Activated B cell treated with CpG ODN at 0.5 μM for 24 hours (primary cell): ENCODE measurements at places on chromosomes 7 and 10. TPM values are rescaled to one million over a fixed set of nuclear protein-coding genes. Genes with fewer than 3 reads are reported as not detected.

The NYAP1 gene
- not detected in 2 replicates for total RNA-seq

The LGI1 gene
- total RNA-seq: not detected in 2 replicates

The EPO gene
- not detected in 2 replicates for total RNA-seq

The AKR1B15 gene
- not detected in 2 replicates for total RNA-seq

The MIOS gene
- 70.2 and 81.3 TPM in 2 replicates for total RNA-seq

The GPR15LG gene
- total RNA-seq: not detected in 2 replicates

The JAKMIP3 gene
- total RNA-seq: 0.05 and 0.09 TPM in 2 replicates

The OR9A4 gene
- not detected in 2 replicates for total RNA-seq

The SPAM1 gene
- not detected in 2 replicates for total RNA-seq

The CRPPA gene
- 0.91 and 1.5 TPM in 2 replicates for total RNA-seq

The GIMAP6 gene
- total RNA-seq: 0.17 and 0.35 TPM in 2 replicates

The CLDN4 gene
- total RNA-seq: not detected in 2 replicates

The CLRN3 gene
- total RNA-seq: not detected in 2 replicates

The OPN1SW gene
- total RNA-seq: not detected in 2 replicates

The C7orf57 gene
- total RNA-seq: not detected in 2 replicates

The WNT8B gene
- total RNA-seq: not detected in 2 replicates

The SPAG6 gene
- total RNA-seq: 0.12 and 0.62 TPM in 2 replicates

The HABP2 gene
- total RNA-seq: not detected in 2 replicates

The C10orf143 gene
- total RNA-seq: 7.8 and 10.1 TPM in 2 replicates

The SPDYE11 gene
- total RNA-seq: not detected in 2 replicates

The WNT2 gene
- not detected in 2 replicates for total RNA-seq

The FAM221A gene
- total RNA-seq: 6.5 and 8.3 TPM in 2 replicates

The LIPM gene
- total RNA-seq: not detected in 2 replicates

The FBXO24 gene
- total RNA-seq: 0.29 and 1.9 TPM in 2 replicates

The ASB10 gene
- total RNA-seq: not detected in 2 replicates

The PALD1 gene
- 2.4 and 3.3 TPM in 2 replicates for total RNA-seq
